Kidney epithelial cell (primary cell): ENCODE measurements at places on chromosomes 7 and 10.

GRCh38 chr7:117322741-117323304 is at the start of gene WNT2:
Gene WNT2, minus strand, starts transcription at chr7:117323058. Its CDS starts 69 bp downstream, at chr7:117322989.
- DNase-seq, result no peak

DNA sequence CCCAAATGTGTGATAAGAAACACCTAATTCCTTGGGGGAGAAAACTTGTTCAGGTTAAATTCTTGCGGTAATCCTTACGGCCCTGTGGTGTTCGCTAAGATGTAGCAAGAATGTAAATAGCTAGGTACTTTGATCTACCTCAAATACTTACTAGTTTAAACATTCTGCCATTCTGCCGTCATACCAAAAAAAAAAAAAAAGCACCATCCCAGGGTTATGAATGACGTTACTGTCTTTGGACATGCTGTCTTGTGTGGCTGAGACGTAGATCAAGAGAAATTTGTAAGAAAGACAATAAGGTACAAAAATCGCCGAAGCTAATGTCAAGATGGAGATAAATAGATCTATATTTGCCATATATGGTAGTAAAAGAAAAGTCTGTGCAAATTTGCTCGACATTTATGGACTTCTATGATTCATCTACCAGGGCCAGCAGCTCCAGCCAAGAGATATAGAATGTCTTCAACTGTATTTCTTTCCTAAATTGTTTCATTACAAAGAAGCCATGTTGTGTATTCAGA is 195.6 kb downstream of the CUX1 start:
- no peak for DNase-seq

DNA sequence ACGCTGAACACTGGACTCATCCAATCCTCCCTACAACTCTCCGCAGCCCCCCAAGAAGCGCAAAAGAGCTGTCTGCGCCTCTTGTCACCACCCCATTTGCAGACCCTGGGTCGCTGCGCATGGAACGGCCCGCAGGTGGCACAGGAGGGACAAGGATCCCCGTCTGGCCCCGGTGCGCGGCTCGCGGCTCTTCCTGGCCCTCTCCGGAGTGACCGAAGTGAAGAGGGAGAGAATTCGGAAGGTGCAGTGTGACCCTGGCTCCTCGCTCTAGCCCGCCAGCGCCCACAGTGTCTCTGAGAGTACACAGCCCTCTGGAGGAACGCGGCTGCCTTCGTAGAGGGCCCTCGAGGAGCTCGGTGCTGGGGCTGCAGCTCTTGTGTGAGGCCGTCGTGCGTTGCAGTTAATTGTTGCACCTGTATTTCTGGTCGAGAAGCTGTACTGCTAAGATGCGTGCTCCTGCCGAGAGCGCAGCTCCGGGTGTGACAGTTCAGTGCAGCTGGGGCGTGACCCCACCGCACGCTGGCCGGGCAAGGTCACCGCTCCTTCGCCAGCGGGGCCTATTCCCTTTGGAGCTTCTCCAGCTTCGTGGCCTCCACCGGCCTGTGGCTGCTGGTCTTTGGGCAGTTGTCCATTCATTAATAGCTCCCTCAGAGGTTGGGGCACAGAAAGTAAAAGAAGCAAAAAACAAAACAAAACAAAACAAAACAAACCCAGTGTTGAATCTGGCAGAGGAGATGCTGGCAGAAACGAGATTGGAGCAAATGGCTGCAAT is 119.0 kb downstream of the SEC23IP start:
- no peak for DNase-seq

- DNase-seq, result no peak
Observed at GRCh38 chr7:142745745-142746144, 3.5 kb upstream of the PRSS1 start.

- no peak for DNase-seq
Observed at GRCh38 chr10:97810446-97810845, 38.6 kb upstream of the SFRP5 start.

GRCh38 chr7:12570168-12570533 is 369 bp upstream of the SCIN start:
- no peak for DNase-seq

DNA sequence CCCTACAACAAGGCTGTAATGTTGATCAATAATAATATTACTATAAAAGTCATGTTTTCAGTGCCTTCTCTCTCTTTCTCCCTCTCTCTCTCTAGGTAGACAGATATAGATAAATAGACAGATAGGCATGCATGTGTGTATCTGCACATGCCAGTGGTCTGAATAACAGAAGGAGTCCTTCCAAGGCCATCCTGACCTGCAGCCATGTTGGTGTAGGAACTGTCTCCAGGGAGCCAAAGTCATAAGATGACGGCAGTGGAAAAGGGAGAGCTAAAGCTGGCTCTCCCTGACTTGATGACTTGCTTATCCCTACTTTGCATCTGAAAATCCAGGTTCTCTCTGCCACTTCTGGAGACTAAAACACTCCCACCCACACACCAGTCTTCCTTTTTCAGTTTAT is 113.0 kb downstream of the TRIL start:
- DNase-seq, result no peak

GRCh38 chr7:16727736-16728135 is 25.8 kb upstream of the TSPAN13 start:
- DNase-seq, result no peak

- no peak for DNase-seq
Observed at GRCh38 chr10:49050366-49050765, 65.0 kb downstream of the VSTM4 start.

GRCh38 chr10:55091691-55092328 is 290.8 kb upstream of the PCDH15 start:
- DNase-seq, result no peak

DNA sequence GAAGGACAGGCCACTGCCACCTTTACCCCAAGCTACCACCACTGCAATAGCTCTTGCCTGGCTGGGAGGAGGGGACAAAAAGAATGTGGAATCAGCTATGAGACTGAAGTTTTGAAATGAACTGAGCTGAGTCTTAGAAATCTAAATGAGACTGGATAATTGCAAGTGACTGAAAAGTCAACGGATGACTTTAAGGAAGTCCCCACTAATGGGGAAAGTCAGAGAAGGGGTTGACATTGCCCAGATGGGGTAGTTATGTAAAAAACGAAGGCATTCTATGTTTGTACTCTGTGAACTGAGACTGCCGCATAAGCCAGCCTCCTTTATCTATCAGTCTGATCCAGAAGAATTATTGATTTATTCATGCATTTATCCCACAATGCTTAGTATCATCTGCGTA is 67.2 kb downstream of the RBM20 start:
- no peak for DNase-seq

DNA sequence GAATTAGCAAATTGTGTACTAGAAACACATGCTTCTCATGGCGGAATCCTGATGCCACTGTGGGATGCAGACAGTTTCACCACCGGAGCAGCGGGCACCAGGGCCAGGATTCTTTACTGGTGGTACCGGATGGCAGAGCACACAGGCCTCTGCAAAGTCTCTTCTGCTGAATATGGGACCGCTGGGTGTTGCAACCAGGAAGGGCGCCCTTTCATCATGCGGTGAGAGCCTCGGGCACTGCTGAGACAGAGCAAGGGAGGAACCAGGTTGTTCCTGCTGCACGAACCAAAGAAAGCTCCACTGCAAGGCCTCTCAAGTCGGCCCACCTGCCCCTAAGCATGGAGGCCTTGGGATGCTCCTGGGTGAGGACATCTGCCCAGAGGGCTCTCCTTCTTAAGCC is 57.0 kb upstream of the NMT2 start:
- DNase-seq, result no peak

DNA sequence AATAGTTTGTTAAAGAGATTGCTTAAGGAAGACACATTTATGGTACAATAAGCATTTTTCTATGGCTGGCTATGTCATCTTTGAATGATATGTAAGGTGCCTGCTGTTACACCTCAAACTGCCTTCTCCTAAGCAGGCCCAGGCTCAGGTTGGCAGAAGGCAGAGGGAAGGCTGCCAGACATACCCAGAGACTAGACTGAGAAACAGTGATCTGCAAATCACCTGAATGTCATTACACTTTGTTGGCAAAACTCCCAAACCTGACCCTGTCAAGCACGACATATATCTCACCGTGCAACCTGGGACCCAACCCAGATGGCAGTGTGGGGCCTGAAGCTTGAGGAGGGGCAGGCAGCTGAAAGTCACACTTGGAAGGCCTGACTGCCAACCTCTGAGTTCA is 136.6 kb upstream of the TARP start:
- DNase-seq, result no peak

DNA sequence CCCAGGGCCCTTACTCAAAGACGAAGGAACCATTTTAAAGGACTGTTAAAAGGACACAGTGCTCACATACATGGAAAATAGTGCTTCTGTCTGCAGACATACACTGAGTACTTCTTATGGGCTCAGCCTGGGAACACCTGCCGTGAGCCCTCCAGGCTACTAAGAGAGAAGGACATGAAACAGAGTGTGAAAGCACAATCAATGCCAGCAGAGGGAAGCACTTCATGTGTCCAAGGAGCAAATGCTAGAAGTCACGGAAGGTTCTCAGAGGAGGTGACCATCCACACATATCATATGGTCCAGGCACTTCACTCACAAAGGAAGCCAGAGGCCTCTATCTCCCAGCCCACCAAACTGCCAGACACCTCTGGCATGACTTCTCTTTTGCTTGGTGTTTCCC is 15.5 kb downstream of the ELMO1 start:
- DNase-seq, result no peak

GRCh38 chr7:98807068-98808048 is 62.5 kb downstream of the TMEM130 start:
- no peak for DNase-seq

GRCh38 chr10:78437998-78438906 is 404.6 kb downstream of the RPS24 start:
- DNase-seq, result no peak

DNA sequence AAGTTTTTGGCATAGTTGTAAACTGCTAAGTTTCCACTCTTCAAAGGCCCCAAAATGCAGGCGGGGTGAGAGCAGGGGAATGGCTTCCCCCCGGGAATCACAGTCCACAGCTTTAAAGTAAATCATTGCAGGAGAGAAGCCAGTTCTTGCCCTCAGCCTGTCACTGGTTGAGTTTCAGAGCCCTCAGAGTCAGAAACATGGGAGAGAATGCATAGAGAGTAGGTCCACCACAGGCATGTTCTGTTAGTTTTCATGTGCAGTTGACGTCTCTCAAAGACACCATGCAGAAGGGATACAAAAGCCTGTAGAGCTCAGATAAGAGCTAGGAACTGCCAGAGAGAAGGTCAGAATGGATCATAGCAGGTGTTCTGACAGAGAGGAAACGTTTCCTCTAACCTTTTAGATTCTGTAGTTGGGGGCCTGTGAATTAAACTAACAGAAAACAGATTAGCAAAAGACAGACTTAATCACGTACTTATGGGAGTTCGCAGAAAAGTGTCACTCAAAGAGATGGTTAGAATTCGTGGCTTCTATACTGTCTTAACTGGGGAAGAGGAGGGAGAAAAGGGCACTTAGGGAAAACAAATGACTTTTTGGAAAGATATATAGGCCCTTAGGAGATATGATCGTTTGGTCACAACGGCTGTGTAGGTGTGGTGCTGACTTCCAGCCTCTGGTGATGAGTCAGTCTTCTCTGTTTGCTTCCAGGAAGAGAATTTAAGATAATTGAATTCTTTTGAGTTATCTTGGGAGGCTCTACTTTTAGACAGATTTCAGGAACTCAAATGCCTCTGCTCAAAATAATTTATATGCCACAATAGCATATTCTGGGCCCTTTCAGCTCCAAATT is 48.0 kb upstream of the MSRB2 start:
- no peak for DNase-seq

DNA sequence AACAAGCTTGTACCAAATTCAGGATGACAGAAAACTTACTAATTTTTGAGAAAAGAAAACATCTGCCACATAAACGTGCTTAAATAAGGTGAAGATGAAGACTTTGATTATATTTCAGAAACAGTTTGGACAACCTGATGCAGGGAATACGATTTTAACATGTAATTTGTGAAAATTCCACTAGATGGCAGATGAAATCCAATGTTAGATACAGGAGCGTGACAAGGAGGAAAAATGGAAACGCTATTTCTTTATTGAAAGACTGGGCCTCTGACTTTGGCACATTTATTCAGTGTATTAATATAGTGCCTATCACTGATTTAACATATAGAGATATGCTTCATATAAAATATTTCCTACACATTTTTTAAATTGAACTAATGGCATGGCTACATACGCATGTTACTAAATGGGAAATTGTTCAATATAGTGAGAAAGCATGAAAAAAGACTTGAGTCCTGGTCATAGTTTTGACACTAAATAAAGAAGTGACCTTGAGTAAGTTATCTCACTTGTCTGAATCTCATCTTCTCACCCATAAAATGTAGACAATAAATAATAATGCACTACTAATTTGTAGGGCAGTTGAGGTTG is 60.7 kb downstream of the CD36 start:
- DNase-seq, result no peak

DNA sequence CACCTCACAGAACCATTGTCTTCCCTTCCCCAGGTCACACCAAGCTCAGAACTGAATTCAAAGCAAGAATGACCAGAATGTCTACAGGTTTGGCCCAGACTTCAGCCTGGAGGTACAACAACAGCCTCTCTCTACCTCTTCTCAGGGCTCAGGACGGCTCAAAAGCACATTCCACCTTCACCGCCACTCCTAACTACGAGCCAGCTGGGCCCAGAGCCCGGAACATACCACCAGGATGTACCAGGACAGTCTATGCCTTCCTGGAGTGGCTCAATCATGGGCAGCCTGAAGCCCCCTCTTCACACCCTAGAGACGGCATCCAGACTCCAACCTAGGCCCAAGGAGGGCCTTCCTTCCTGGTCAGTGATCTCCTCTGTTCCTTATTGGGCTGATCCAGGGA is 41.6 kb downstream of the ANXA8 start:
- no peak for DNase-seq
